Non-pigmented ciliary epithelial cell (primary cell): ENCODE measurements at places on chromosomes 4 and X.

GRCh38 chrX:1500701-1501624 is 36.0 kb downstream of the P2RY8 start:
- DNase-seq, result no peak

GRCh38 chr4:6474053-6474568 is 1.7 kb upstream of the PPP2R2C start:
- no peak for DNase-seq

- no peak for DNase-seq
These were observed 27.6 kb downstream of the NUDT6 start for GRCh38 chr4:122894827-122895226.

DNA sequence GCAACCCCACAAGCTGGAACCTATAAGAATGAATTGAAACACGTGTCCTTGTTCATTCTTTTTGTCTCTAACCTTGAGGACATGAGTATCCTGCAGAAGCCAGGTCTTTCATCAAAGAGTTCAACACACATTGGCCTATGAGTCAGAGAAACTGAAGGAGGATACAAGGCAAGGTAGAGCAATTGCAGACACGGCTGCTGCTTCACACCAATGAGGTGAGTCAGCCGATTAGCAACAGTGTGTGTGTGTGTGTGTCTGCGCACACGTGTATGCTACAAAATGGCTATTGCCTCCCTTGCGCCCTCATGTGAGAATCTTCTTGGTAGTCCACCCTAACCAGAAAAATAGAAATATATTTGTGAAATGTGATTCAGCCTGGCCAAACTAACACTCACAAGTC is 1477.7 kb upstream of the IGFBP7 start:
- DNase-seq, result no peak

DNA sequence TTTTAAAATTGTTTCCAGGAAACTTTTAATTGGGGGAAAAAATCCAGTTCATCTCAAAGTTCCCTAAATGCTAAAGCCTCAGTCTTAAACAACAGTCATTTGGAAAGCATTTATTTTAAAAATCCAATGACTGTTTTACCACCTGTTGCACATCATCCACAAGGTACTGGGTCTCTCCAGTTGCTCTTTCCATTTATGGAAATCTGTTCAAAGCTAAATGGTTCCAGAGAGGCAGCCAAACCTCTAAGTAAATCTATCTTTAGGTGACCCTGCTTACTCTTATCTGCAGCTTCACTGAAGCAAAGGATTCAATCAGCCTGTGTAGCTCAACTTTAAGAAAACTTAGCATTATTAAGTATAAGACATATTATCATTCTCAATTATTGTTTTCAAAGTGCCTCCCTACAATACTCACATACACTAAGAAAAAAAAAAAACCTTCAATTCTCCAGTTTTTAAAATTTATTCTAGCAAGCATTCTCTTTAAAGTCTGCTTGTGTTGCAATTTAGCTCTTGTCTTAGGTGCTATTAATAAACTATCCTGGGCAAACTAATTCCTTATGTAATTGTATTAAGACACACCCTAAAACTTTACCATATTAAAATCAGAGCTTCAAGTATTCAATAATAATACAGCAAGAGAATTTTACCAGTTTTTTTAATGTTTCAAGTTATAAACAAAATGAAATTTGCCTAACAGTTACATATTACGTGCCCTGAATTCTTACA is 60.6 kb downstream of the NOCT start:
- DNase-seq, result no peak
